Stimulated activated CD4-positive, alpha-beta T cell treated with anti-CD3 and anti-CD28 coated beads, Interleukin-12 subunit alpha, Interleukin-12 subunit beta, amount 100 ng/mL, for 48 hours (primary cell): ENCODE measurements at places on chromosomes 7 and 10.

DNA sequence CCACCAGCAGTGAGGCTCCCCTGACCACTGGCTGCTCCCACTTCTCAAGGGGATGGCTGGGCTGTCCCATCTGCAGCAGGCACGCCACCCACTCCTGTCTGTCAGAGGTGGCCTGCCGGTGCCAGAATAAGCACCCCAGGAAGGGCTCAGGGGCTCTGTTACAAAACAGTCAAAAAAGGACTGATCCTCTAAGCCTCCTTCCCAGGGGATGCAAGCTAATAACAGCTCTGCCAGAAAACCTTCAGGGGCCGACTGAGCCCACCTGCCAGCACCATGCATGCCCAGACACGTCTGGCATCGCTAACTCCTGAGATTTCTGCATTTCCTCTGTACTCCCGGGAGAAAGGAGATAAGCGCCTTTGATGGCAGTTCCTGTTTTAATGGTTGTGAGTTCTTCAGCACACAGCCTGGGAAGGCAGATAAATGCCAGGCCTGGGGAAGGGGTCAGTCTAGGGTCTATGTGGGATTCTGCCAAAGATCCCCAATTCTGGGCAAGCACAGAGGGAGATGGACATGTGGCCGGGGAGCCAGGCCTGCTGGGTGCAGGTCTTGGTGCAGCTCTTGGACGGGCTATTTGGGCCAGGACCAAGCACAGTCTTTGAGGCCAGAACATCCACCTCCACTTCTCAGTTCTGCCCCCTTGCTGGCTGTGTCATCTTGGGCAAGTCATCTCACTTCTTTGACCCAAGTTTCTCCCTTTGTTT, 128.4 kb downstream of the ARHGAP22 start:
- DNase-seq: no peak

DNA sequence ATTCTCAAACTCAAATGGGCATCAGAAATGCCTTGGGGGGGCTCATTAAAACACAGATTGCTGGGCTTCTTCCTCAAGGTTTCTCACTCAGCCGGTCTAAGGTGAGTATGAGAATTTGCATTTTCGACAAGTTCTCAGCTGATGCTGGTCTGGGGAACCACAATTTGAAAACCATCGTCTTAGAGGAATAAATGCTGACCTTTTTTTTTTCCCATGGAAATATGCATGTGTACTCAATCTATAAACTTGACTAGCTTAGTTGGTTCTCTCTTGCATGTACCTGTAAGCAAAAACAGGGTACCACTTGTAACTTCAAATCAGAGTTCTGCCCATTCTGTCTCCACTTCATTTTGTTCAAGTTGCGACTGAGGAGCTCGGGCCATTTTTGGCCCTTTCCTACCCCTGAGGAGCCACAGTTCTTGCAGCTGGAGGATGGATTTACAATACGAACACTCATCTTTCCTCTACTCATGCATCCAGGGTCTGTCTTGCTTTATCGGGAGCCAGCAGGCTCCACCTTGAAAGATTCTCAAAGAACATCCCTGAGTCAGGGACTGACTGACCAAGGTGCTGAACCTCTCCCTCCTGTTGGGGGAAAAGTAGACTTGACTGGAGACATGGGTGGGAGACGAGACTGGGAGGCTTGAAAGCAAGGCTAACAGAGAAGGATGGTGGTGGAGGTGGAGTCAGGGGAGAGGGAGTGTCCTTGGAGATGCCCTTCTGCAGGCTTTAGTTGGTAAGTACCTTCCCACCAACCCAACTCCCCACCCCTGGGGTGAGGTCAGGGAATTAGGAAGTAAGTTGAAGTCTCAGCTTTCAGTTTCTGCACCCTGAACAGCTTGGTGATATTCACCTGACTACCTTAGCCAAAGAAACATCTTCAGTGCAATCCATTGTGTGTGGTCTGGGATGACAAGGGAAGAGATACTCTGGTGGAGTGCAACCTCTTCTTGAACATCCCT, 3.7 kb upstream of the MAPK8 start:
- no peak for DNase-seq

DNA sequence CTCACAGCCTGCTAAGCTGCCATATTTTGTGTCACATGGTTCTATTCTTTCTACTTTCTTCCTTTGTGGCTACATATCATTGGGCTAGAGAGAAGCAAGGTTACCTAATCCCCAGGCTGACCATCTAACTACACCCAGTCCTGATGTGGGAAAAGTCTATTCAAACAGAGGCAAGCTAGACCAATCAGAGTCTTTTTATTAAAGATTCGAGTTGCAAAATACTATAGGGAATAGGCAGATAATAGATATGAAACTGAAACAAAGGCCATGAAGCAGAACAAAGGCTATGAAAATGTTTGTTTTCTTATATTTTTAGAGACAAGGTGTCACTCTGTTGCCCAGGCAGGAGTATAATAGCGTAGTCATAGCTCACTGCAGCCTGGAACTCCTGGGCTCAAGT, 36.7 kb downstream of the MTERF1 start:
- no peak for DNase-seq

GRCh38 chr10:35613597-35614226, 8.6 kb downstream of the GJD4 start:
- DNase-seq: no peak

DNA sequence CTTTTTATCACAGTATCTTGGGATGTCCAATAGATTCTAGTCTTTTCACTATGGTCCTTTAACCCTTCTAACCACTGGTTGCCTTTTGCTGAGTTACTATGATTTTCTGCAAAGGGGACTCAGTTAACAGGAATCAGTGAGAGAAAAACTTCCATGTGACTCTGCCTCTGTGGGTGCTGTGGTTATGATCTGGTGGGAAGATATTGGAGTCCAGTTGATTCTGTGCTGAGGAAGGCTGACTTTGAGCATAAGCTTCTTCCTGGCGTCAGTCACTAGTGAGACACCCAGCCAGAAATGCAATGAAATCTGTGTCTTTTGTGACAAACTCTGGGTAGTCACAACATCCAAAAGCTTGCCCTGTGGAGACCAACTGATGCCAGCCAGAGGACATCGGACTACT, 648.0 kb downstream of the SUGCT start:
- DNase-seq: no peak

DNA sequence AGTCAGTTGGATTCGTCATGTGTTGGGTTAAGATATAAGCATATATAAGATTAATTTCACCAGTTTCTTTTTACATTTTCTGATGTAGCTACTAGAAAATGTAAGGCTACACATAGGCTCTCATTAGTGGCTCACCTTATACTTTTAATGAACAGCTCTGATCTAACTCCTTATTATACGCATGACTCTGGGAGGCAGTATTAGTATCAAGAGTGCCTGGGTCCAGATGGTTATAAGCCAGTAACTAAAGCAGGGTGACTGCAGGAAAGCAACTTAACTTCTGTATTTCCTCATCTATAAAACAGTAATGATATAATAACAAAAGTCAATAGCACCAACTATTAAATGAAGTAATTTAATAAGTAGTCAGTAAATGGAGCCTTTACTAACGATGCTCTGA, 1.4 kb upstream of the ELMO1 start:
- no peak for DNase-seq

DNA sequence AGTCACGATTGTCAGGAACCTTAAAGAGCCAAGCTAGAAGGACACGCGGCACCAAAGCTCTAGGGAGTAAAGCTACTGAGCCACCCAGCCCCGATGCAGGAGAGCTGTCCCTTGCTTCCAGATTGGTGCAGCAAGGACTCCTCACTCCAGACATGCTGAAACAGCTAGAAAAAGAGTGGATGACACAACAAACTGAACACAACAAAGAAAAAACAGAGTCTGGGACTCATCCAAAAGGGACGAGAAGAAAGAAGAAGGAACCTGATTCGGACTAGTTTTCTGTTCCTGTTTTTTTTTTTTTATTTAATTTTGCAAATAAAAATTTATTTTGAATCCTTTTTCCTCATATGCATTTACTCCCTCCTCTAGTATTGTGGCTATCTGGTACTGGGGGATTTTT, 11.4 kb upstream of the HKDC1 start:
- no peak for DNase-seq

DNA sequence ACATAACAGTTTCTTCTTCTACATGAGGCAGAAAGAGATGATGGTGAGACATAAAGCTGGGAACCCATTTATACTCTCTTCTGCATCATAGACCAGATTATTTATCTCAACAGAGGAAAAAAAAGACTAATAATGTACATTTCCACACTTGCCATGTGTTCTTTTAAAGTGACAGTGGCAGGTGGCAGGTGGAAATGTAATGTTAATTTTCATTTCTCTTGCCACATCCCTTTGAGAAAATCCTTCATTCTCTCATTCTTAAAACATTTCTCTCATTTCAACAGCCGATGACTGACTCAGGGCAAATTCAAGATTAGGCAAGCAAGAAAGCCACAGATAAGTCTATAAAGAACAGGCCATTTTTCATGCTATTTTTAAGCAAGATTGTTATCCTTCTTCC, 635.6 kb upstream of the SORCS1 start:
- DNase-seq: no peak

GRCh38 chr7:50985096-50985495, 202.4 kb upstream of the GRB10 start:
- DNase-seq: no peak

DNA sequence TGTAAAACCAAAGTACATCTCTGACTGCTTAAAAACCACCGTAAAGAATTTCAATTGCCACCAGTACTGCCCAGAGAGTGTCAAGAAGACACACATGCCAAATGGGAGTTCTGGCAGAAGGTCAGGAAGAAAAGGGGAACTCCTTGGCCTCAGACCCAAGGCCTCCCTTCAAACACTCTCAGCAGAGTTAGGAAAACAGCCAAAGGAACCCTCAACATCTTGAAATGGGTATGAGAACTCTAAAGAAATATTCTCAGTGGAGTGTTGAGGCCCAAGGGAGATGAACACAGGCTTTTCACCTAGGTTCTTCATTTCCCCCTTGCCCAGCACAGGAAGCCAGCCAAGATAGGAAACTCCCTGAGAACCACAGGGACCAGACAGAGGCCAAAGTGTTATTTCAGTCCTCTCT, 96.1 kb upstream of the ASAH2 start:
- DNase-seq: no peak

DNA sequence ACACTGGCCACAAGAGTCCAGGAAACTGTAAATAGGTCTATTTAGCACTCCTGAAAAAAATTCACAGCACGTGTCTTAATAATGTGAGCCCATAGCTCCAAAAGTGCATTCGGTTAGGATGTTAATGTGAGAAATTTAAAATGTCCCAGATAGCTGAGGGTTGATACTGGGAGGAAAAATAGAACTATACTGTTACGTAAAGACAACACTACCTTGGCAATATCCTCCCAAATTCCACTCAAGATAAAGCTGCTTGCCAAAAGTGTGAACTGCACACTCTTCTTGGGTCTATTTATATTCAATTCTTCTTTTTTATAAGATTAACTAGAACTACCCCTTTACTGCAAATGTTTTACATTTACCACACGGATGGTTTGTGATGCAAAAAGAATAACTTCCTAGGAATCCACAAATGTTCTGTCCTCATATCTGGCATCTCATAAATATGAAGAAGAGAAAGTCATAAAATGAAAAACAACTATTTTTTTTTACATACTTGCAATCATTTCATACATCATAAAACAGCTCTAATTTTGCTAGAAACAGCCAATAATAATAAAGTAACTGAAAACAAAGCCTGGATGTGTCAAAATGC, 10.4 kb downstream of the RAB11FIP2 start:
- no peak for DNase-seq

DNA sequence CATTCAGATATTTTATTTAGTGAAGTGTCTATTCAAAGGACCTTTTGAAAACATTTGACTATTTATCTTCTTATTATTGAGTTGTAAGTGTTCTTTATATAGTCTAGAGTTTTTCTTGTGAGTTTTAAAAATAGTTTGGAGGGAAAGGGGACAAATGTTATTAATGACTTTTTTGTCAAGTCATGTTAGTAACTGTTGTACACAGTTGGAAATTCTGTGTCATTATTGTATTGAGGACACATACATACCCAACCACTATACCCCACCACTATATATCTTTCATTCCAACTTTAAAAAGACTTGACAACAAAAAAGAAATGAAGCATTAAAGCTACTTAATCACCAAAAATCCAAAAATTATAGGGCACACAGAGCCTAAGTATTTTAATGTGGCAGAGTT, 53.2 kb upstream of the OIT3 start:
- DNase-seq: no peak

DNA sequence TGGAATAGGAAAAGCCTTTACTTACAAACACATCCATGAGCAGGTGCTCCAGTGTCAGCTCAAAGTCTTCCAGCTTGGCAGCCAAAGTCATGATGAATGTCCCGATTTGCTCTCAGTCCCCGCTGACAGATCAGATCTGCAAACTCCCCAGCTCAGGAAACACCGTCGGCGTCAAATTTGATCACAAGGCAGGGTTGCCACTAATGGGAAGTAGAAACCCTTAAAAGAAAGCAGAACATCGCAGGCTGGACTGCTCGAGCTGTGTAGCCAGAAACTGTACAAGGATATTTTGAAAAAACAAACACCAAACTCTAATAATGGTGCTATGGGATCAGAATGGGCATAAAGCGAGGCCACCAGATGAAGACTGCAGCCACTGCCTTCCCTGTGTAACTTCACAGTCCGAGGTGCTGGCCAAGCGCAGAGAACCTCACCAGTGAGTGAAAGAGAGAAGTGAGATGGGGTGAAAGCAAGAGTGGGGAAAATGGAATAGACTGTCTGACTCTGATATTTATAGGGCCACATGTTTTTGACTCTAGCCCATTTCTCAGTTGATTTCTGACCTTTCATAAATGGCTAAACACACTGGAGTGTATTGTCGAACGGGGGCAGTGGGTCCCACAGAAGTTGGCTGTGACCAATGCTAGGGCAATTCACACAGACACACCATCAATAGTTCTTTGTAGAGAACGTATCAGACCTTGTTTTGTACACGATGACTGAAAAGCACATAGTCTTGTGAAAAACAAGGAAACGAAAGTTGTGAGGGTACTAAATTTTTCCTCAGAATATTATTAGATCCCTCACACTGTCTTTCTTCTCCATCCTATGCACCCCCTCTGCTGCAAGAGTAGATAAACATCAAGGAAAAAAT, 306.2 kb downstream of the FRMD4A start:
- no peak for DNase-seq

DNA sequence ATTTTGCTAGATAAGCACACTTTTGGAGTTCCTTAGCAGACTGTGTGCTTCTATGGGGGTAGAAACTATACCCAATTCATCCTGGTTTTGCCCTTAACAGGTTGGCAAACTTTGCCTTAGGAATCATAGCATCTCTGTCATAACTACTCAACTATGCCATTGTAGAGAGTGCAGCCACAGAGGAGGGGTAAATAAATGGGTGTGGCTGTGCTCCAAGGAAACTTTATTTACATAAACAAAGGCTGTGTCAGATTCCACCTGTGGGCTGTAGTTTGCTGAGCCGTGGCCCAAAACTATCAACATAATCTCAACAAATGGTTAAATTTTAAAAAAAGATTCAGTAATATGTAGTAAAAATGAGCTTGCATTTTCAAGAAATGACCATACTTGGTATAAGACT, 51.6 kb upstream of the LAMB1 start:
- no peak for DNase-seq

GRCh38 chr7:73939528-73939927, 78.6 kb downstream of the TMEM270 start:
- DNase-seq: no peak

DNA sequence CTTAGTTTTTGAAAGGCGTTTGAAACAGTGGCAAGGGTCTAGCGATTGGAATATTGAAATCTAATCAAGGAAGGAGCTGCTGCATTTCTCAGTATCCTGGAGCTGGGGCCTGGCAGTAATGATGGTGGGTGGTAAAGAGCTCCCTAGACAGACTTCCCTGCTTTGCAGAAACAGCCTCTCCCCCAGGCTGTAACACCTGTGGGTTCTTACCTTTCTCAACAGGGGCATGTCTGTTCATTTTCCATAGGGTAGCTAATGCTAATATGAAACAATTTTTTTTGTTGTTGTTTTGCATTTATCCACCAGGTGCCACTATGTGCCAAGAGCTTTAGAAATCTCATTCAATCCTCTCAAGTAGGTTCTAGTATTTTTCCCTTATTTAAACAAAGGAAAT, 345.5 kb downstream of the REEP3 start:
- no peak for DNase-seq
